ENCODE measurements at places on chromosomes 1 and 21.

GRCh38 chr1:51439895-51440294 is 79.2 kb downstream of the EPS15 start:
- DNase-seq, result no peak

- no peak for DNase-seq
Observed at GRCh38 chr1:11766429-11766776, 4.4 kb downstream of the C1orf167 start.

DNA sequence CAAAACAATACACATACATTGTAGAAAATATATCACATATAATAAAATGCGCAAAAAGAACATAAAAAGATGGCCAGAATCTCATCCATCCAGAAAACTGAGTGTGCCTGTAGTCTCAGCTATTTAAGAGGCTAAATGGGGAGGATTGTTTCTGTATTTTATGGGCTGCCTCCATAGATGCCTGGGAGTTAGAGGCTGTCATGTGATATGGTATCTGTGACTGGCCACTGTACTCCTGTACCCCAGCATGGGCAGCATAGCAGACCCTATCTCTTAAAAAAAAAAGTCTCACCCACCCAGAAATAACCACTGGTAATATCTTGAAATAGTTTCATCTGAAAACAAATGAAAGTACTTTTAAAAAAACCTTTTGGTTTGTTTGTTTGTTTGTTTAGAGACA is 3.5 kb upstream of the TLCD4 start:
- no peak for DNase-seq

DNA sequence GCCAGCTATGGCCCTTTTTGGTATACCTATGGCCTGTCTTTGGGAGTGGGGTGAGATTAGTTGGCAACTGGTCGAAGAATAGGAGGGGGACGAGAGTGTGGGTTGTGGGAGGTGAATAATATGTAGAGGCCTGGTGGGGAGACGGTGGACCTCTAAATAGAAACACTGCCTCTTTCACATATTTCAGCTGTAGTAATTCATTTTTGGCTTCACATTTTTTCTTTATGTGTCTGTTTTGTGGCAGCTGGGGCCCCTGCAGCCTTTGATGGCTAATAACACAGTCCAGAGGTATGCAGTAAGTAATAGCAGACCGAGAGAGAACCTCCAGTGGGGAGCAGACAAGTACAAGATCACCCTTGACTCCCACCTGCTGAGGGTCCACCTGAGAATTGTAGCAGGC is 75.9 kb downstream of the HLX start:
- no peak for DNase-seq

GRCh38 chr1:26191739-26192138 is 1.3 kb downstream of the CATSPER4 start:
- no peak for DNase-seq

GRCh38 chr1:88618331-88618730 is 65.7 kb upstream of the PKN2 start:
- DNase-seq, result no peak

GRCh38 chr1:209703834-209704504 is 677 bp upstream of the HSD11B1 start:
- no peak for DNase-seq

DNA sequence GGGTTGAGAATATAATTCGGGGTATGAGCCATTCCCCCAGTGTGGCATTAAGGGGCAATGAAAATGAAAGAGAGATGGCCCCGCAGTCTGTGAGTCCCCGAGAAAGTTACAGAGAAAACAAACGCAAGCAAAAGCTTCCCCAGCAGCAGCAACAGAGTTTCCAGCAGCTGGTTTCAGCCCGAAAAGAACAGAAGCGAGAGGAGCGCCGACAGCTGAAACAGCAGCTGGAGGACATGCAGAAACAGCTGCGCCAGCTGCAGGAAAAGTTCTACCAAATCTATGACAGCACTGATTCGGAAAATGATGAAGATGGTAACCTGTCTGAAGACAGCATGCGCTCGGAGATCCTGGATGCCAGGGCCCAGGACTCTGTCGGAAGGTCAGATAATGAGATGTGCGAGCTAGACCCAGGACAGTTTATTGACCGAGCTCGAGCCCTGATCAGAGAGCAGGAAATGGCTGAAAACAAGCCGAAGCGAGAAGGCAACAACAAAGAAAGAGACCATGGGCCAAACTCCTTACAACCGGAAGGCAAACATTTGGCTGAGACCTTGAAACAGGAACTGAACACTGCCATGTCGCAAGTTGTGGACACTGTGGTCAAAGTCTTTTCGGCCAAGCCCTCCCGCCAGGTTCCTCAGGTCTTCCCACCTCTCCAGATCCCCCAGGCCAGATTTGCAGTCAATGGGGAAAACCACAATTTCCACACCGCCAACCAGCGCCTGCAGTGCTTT is 9.4 kb downstream of the PROX1 start:
- no peak for DNase-seq

- no peak for DNase-seq
Observed at GRCh38 chr1:85411567-85412305, 53.2 kb downstream of the DDAH1 start.

GRCh38 chr1:240414237-240414636 is 197.7 kb downstream of the GREM2 start:
- DNase-seq, result no peak

DNA sequence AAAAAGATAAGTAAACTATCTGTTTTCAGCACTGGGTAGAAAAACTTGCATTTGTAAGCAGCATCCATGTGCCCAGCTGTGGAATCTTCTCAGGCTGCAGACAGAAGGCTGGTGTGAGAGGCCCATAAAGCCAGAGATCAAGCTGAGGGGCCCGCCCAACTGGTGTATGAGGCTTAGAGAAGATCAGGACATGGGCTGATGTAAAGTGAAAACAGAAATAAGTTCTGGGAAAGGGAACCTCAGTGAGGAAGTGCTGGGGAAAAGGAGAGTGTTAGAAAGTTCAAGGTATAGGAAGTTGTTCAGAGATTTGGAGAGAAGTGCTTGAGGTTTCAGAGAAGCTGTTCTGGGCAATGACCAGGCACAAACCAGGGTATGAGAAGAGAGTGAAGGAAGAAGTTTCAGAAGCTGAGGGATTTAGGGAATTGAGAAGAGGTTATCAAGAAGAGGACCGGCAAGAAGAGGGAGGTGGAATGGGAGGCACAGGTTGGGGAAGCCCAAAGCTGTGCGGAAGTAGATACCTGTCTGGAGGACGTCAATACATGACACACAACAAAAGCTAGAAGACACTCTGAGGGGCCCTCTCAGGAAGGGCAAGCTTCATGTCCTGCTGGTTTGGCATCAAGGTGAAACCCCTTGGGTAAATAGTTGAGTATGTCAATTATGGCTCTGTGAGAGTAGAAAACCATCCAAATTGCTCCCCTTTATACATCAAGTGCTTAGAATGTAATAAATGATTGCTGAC is 2.7 kb upstream of the CD5L start:
- no peak for DNase-seq

DNA sequence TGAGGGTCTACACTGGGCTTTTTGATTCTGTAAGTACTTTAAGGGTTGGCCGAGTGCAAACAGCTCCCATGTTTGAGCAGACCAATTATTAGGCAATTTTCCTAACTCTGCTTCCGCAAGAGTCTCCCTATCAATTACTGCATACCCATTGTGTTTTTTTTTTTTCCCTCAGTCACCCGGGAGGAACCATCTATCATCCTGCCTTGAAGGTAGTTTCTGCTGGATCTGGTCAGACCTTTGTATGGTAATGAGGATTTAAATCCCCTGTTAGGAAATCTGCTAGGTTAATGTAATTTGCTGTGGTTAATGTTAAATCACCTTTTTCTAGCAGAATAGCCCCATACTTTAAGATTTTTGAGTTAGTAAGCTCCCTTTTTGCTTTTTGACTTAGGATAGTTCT is 40.8 kb upstream of the WARS2 start:
- no peak for DNase-seq

GRCh38 chr1:202365092-202365815 is 16.8 kb downstream of the PPP1R12B start:
- DNase-seq, result no peak

DNA sequence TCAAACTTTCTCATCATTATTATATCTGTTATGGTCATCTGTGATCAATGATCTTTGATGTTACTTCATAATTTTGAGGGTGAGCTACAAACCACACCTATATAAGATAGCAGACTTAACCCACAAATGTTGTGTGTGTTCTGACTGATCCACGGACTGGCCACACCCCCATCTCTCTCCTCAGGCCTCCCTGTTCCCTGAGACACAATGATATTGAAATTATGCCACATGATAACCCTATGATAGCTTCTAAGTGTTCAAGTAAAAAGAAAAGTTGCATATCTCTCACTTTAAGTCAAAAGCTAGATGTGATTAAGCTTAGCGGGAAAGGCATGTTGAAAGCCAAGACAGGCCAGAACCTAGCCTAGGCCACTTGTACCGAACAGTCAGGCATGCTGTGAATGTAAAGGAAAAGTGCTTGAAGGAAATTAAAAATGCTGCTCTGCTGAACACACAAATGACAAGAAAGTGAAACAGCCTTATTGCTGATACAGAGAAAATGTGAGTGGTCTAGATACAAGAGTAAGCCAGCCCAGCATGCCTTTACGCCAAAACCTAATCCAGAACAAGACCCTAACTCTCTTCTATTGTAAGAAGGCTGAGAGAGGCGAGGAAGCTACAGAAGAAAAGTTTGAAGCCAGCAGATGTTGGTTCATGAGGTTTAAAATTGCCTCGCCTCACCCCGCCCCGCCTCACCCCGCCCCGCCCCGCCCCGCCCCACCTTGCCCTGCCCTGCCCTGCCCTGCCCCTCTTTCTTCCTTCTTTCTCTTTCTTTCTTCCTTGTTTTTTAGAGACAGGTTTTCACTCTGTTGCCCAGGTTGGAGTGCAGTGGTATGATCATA is 16.5 kb downstream of the CTSS start:
- no peak for DNase-seq

DNA sequence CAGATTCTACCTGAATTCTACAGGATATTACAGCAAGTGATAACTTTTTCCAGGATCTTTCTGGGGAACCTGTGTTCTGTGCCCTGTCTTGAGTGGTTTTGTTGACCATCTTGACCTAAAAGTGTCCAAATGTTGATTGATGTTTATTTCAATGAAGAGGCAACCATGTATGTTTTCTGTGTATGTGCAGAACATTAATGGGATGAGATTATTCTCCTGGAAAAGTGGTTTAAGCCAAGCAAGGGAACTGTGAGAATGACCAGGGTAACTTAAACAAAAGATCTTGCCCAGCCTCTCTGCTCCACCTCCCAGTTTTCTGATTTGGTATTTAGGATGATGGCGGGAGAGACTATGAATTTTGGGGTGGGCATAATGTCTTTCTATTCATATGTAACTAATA is 1.0 kb upstream of the SAMD13 start:
- no peak for DNase-seq

GRCh38 chr1:188642704-188643103 is 1814.0 kb downstream of the PLA2G4A start:
- DNase-seq, result no peak

DNA sequence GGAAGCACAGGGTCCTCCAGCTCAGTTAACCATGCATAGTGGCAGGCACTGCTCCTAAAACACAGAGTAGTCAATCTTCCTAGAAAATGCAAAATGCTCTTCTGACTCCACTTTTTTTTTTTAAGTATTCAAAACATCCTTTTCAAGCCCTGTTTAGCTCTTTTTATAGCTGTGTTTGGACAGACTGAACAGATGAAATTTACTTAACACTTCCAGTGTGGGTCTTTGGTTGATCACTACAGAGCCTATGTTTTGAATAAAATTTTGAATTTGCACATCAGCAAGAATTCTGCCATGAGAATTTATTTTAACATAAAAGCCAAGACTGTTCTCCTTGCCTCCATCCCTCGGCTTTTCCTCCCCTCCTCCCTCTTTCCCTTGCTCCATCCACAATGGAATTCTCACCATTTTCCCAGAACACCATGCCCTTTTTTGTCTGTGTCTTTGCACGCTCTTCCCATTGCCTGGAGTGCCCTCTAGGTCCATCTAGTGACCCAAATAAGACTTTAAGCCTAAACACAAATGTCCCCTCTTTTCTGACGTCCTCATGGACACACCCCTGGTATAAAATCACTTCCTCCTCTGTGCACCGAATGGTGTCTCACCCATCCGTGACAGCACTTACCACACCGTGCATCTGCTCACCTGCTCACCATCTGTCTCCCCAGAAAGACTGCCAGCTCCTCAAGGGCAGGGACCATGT is 24.0 kb upstream of the CPT2 start:
- no peak for DNase-seq

DNA sequence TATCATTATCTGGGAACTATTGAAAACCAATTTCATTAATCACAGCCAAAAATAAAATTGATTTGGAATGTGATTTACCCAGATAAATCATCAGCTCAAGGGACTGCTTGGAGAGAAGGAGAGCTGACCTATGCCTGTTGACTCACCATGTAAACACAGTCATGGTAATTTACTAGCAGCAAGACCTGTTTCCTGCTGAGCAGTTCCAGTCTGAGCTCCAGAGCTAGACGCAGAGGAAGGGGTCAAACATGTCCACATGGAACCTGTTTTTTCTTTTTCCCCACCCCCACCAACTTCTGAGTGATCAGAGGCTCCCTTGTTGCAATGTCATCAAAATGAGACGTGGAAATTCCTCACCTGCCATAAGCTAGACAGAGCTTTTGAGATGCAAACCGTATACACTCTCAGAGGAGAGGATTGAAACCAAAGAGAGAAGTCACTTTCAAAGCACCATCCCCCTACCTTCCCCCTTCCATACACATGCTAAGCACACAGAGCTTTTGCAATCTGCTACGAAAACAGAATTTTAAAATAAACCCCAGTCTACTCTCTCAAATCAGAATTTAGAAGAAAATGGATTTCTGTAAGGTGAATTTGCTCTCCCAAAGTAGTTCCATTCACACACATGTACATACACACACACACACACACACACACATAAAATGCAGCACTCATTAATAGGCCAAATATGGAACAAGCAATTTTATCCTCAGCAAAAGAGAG is 55.9 kb upstream of the PTGFRN start:
- DNase-seq, result no peak

- no peak for DNase-seq
Observed at GRCh38 chr1:203492748-203493130, 1.2 kb upstream of the OPTC start.

DNA sequence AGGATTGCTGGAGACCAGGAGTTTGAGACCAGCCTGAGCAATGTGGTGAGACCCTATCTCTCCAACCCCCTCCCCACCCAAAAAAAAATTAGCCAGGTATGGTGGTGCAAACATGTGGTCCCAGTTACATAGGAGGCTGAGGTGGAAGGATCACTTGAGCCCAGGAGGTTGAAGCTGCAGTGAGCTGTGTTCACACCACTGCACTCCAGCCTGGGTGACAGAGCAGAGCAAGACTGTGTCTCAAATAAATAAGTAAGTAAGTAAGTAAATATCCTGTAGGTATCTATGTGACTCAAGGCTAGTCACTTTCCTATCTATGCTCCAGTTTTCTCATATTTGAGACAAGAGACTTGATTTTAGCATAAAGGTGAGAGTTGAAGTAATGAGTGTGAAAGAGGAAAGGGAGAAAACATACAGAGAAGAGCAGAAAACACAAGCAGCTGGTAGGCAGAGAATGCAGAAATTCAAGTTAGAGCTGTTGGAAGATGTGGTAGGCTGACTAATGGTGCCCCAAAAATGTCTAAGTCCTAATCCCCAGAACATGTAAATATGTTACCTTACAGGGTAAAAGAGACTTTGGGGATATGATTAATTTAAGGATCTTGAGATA is 7.5 kb downstream of the PPP1R12B start:
- DNase-seq, result no peak

GRCh38 chr1:246681900-246682895 is 42.0 kb upstream of the SCCPDH start:
- no peak for DNase-seq

All from effector CD4-positive, alpha-beta T cell (primary cell).